ENCODE measurements at places on chromosomes 5 and 9. TPM values are rescaled to one million over a fixed set of nuclear protein-coding genes. Genes with fewer than 3 reads are reported as not detected.

Gene INSL6
- total RNA-seq: not detected

Gene DAPK1
- total RNA-seq: 21.8 TPM

Gene HAVCR1
- 1.3 TPM for total RNA-seq

Gene CDC23
- 17.2 TPM for total RNA-seq

Gene OR1J1
- not detected for total RNA-seq

Gene SPINK6
- not detected for total RNA-seq

Gene TRAF1
- 88.8 TPM for total RNA-seq

Gene C9orf43
- 0.21 TPM for total RNA-seq

Gene HRCT1
- not detected for total RNA-seq

Gene TAS2R1
- not detected for total RNA-seq

Gene PCDHGC3
- total RNA-seq: 0.42 TPM

Gene CCL27
- 0.21 TPM for total RNA-seq

Gene SLC22A4
- total RNA-seq: 2.2 TPM

Gene PCDHB11
- not detected for total RNA-seq

Gene LHX6
- total RNA-seq: under 0.01 TPM

Gene IFNA13
- not detected for total RNA-seq

Gene GDA
- not detected for total RNA-seq

Gene ADAMTSL1
- 0.10 TPM for total RNA-seq

Gene PCDHB8
- total RNA-seq: not detected

Gene HACD4
- total RNA-seq: 25.4 TPM

Gene DHFR
- total RNA-seq: 7.7 TPM

Gene RAB3C
- total RNA-seq: under 0.01 TPM

Gene PTPN3
- total RNA-seq: under 0.01 TPM

Gene TTC23L
- 0.10 TPM for total RNA-seq

Gene WNK2
- 0.10 TPM for total RNA-seq

Gene HMMR
- 0.84 TPM for total RNA-seq

Gene GPR107
- 19.8 TPM for total RNA-seq

Gene HINT2
- total RNA-seq: 10.7 TPM

Gene CARD9
- 8.5 TPM for total RNA-seq

Gene PDE4D
- 171 TPM for total RNA-seq

Gene KIF4B
- not detected for total RNA-seq

Gene PLCXD3
- under 0.01 TPM for total RNA-seq

Gene IFNA2
- total RNA-seq: 0.21 TPM

Gene ENTPD8
- total RNA-seq: not detected

Gene CATSPER3
- 0.10 TPM for total RNA-seq
